ENCODE measurements at places on chromosomes 13 and 19.

GRCh38 chr19:4185413-4186086 is 3.1 kb downstream of the ANKRD24 start:
- DNase-seq: no peak

DNA sequence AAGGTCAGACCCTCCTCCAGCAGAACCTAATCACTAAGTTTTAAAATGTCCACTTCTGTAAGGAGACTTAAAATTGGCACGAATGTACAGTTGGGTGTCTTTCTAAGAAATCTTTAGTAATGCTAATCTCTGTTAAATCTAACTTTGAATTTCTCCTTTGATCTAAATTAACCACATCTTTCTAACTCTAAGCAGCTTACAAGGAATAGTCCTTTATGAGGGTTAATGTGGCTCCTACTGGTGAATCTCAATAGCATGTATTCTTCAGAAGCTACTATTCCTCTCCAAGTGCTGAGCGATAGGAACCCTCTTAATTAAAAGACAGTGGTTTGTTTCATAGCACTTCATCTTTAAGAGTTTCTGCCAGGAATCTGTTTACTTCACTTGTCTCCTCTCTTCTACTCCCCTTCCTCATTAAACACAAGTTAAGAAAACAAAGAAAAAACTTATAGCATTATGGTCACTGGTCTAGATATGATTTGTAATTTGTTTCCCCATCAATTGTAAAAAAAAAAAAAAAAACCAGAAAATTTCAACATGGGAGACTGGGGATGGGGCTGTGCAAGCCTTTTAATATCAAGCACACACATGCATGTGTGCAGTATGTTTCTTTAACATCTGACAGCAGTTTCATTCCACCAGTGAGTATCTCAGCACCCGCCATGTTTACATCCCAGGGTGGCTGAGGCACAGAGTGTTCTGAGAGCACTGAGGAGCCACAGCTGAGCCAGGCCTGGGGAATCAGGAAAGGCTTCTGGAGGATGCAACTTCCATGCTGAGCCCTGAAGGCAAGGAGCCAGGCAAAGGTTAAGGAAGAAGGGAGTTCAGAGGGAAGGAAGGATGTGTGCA is 57.7 kb downstream of the ATP7B start:
- no peak for DNase-seq

- DNase-seq: peak; percentile 83
Observed at GRCh38 chr19:15466851-15467733, 2.7 kb upstream of the RASAL3 start.

- no peak for DNase-seq
Observed at GRCh38 chr19:1854542-1855039, 6.3 kb upstream of the REXO1 start.

- no peak for DNase-seq
Observed at GRCh38 chr13:21723807-21724505, 53.1 kb downstream of the FGF9 start.

DNA sequence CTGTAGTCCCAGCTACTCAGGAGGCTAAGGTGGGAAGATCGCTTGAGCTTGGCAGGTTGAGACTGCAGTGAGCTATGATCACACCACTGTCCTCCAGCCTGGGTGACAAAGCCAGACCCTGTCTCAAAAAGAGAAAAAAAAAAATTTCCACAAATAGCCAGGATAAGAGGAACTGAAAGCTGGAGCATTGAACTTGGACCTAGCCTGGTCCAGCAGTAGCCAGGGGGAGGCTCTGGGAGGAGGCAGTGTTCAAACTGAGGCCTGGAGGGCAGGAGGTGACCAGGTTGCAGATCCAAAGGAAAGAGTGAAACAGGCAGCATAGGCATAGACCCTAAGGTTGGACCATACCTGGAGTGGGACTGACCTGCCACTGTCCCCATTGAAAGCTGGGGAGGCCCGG is 26.9 kb upstream of the PIK3R2 start:
- no peak for DNase-seq

GRCh38 chr13:20715330-20715712 is 11.8 kb downstream of the IL17D start:
- DNase-seq: no peak

DNA sequence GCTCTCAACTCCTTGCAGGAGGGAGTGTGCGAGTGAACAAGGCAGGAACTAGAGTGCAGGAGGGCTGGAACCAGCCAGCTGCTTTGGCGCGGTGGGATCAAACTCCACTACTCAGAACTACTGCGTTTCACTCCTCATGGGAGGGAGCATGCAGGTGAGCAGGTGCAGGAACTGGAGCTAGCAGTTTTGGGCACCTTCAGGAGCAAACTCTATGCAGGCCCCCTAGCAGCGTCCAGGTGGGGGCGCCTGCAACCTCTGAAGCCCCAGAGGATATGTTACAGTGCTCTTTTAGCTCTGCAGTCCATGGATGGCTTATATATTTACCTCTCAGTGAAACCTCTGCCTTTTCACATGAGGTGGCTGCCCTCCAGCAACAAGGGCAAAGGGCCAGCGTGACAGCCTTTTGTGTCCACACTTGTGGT is 1303.4 kb downstream of the PCDH9 start:
- DNase-seq: no peak

- DNase-seq: no peak
Observed at GRCh38 chr13:38752686-38753085, 65.8 kb downstream of the FREM2 start.

GRCh38 chr13:38213314-38213713 is 136.3 kb upstream of the UFM1 start:
- no peak for DNase-seq

DNA sequence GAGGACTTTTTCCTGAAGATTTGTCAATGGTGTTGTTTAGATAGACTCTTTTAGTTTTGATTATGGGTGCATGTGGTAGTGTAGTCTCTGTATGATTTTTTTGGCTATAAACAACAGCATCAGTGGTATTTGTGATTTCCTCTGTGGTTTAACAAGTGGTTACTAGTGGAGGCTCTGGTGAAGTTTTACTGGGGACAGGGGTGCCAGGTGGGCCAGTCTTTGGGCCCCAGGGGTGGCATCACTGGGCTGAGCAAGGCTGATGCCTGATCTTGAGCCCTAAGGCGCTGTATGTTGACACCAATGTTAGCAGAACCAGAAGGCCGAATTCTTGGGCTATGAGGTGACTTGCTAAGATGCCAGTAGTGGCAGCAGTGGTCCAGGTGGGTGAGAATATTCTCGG is 811.4 kb downstream of the DACH1 start:
- no peak for DNase-seq

- no peak for DNase-seq
Observed at GRCh38 chr19:41612483-41612882, 14.4 kb downstream of the CEACAM4 start.

DNA sequence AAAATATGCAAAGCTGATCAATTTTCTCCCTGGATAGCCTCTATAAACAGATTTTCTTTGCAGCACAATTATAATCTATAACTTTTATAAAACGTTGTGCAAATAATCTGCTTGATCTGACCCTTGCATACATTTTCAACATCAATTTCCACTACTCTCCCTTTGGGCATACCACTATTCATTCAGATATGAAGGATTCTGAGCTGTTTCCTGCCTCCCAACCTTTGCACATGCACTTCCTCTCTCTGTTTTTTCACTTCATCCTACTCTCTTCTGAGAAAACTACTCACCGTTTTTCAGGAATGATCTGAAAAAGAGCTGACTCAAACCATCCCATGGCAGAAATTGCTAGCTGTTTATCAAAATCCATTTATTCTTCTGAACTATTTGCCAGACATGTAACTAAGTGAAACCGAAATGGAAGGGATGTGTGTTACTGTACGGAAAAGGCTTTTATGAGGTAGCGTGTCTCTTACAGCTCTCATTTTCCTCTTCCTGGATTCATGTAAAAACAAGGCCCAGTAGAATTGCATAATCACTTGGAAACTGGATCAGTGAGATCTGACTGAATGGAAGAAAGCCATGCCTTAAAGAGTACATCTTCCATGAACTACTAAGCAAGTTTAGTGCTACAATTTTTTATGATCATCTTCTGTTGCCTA is 1447.3 kb upstream of the MIR17HG start:
- DNase-seq: no peak

GRCh38 chr13:67238277-67238859 is 8.2 kb upstream of the PCDH9 start:
- DNase-seq: peak; percentile 15

GRCh38 chr19:36125557-36125956 is 10.3 kb downstream of the TBCB start:
- no peak for DNase-seq

DNA sequence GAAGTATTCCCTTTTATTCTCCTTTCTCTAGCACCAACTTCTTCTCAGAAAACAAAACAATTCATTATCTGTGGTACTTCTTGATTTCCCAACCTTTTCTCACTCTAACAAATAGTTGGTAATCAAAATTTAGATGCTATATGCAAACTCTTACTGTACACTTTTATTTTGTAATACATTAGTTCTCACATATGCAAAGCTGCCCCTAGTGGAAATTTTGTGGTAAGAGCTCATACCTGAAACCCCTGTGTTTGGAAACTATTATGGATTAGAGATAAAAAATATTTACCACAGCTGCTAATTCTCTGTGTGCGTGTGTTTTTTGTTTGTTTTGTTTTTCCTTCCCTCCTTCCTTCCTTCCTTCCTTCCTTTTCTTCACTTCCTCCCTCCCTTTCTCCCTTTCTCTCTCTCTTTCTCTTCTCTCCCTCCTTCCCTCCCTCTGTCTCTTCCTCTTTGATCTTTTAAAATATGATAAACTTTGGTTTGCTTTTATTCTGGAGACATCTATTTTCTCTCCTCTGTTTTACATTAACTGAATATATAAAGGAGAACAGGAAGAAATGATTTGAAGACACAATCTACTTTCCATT is 537.4 kb downstream of the SLITRK6 start:
- no peak for DNase-seq

DNA sequence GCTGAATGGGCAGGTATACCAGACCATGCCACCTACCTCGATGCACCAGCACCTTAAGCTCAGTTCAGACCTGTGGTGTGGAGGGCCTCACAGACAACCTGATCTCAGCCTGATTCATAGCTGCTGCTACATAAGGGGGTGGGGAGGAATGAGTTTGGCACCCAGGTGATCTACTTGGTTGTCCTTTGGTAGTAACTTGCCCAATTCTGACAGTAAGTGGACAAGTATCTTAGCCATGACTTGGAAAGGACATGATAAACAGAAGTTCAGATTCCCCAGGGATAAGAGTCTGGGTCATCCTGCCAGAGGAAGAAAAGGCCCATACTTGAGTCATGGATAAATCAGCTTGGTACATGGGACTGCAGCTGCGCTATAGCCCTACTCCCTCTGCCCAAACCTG is 28.4 kb upstream of the SOHLH2 start:
- DNase-seq: no peak

- no peak for DNase-seq
Observed at GRCh38 chr13:23506071-23506806, 64.0 kb upstream of the TNFRSF19 start.

DNA sequence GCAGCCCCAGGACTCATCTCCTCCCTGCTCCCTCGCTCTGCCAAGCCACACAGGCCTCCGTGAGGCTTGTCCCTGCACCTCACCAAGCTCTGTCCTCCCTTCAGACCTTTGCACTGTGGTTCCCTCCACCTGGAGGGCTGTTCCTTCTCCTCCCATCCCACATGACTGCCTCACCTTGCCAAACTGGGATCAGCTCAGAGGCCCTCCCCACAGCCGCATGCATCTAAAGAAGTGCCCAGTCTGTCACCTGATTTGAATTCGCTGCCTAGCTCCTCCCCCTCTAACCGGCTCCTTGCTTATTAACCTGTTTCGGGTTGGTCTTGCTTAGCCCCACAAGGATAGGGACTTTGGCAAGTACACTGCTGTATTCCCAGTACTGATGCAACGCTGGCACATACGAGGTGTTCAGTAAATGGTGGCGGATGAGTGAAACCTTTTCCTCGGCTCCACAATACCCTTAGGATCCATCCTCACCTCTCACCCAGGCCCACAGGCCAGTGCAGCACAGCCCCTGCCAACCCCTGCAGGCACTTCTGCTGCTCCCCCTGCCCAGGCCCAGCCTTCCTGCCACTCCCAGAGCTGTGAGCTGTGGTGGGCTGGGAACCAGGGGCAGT is 4.4 kb downstream of the AKT2 start:
- no peak for DNase-seq

- no peak for DNase-seq
Observed at GRCh38 chr13:110557610-110558305, 3.8 kb downstream of the RAB20 start.

GRCh38 chr13:39306639-39307589 is 268.7 kb downstream of the NHLRC3 start:
- no peak for DNase-seq

GRCh38 chr13:51921790-51922740 is 60.3 kb downstream of the CCDC70 start:
- DNase-seq: no peak

GRCh38 chr13:99214232-99214631 is 13.6 kb downstream of the UBAC2 start:
- DNase-seq: peak; percentile 34

DNA sequence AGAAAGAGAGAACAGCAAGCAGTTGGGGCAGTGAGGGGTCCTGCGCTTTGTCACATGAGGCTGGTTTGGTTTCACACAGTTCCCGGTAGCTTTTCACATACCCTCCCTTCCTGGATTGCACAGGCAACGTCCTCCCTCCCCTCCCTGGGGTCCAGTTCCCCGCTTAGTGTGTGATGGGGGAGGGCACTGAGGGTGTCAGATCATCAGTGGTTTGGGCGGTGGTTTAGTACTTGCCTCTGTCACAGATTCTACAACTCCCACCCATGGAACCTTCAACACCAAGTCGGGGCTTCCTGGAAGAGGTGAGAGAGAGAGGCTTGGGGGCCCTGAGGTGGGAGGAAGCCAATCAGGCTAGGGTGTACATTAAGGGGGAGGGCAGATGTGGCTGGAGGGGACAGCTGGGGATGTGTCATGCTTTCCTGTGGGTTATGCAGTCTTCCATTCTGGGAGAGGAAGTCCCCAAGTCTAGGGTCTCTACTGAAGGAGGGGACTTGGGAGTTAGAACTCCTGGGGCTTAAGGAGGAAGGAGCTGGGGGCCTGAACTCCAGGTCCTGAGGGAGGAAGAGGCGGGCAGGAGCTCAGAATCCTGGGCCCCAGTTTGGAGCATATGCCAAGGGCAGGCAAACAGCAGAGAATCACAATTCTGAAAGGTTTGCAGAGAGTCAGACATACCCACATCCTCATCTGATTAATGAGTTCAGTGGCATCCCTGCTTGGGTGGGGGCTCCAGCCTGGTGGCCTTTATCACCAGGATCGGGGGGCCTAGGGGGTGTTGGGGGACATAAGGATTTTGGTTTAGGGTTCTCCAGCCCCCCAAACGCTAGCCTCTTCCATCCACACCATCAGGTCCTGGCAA is at the start of gene NKG7:
TSS of gene NKG7 (minus strand) at position 6 of the 856 bp plus-strand sequence. CDS start 119 bp downstream, outside the sequence.
- DNase-seq: peak; percentile 75
